ENCODE measurements at places on chromosomes 5 and 9.

- no peak for DNase-seq
Observed at GRCh38 chr9:4549751-4550295, 59.6 kb downstream of the SLC1A1 start.

GRCh38 chr5:149198148-149198547, 56.9 kb downstream of the ABLIM3 start:
- no peak for DNase-seq

DNA sequence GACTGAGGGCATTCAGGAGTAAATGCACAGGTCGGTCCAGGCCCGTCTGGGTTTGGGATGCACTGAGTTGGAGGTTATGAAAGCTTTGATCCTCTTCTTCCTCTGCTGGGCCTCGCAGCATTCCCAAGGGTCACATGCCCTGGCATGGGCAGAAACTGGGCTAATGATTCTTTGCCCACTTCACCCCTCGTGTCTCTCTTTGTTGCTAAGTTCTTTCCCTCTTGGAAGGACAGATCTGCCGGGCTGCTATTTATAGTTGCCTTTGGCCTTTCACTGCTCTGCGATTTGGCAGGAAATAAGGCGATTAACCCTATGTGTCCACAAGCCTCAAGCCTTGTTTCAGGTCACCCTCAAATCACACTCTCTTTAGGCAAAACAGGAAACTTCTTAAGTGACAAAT, 66.9 kb downstream of the ENTREP1 start:
- DNase-seq: peak; percentile 28

- DNase-seq: no peak
Observed at GRCh38 chr9:132637351-132637750, 32.4 kb downstream of the DDX31 start.

DNA sequence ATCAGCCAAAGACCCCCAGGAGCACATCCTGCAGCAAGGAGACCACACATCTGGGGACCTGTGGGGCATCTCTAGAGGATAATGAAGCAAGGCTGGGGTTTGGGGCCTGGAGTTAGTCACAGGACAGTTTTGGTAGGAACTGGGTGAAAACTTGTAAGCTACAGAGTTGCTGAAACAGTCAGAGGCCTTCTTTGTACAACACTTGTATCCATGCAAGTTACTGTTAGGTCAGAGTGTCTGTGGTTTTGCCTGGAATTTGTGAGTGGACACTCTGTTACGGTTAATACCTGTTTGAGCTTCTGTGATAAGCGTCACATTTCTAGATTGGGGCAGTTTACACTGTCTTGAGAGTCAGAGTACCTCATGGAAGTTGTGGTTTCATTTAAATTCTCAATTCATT, 22.6 kb upstream of the ASPN start:
- DNase-seq: no peak

DNA sequence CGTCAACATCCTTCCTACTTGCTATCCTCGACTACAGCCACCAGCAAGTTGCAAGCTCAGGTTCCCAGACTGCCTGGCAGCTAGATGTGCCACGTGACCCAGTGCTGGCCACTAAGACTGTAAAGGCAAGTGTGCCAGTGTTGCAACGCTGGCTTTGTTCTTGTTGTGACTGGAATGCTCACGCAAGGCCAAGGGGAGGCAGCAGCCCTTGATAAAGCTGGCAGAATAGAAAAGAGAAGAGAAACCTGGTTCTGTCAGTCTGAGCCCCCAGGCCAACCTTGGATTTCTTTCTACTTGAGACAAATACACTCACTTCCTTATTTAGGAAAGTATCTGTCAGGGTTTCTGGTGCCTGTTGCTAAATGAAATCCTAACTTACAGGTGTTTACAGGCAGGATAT, 113.0 kb downstream of the KLHL3 start:
- peak; percentile 48 for DNase-seq

- no peak for DNase-seq
Observed at GRCh38 chr5:91841423-91841822, 458.3 kb upstream of the ARRDC3 start.

GRCh38 chr5:74648835-74649293, 8.3 kb upstream of the ENC1 start:
- DNase-seq: peak; percentile 80

- DNase-seq: no peak
Observed at GRCh38 chr9:94472806-94473360, 82.0 kb upstream of the PCAT7 start.

- DNase-seq: no peak
Observed at GRCh38 chr5:62661126-62661525, 82.5 kb downstream of the LRRC70 start.

DNA sequence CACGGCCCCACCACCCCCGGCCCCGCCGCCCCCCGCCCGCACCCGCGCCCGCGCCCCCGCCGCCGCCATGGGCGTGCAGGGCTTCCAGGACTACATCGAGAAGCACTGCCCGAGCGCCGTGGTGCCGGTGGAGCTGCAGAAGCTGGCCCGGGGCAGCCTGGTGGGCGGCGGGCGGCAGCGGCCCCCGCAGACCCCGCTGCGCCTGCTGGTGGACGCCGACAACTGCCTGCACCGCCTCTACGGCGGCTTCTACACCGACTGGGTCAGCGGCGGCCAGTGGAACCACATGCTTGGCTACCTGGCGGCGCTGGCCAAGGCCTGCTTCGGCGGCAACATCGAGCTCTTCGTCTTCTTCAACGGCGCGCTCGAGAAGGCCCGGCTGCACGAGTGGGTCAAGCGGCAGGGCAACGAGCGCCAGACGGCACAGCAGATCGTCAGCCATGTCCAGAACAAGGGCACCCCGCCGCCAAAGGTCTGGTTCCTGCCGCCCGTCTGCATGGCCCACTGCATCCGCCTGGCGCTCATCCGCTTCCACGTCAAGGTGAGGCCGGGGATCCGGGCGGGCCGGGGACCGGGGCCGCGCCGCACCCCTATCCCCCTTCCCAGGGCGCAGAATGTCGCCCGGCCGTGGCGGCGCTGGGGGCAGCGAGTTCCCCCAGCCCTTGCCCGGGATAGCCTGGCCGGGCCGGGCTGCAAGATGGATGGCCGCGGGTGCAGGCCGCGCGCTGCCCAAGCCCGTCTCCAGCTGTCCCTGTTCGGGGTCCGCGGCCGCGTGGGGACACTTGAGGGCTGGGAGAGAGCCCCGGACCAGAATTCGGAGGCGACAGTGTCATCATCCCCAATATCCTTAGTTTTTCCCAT, 594 bp downstream of the FAM120A start:
- no peak for DNase-seq

Measured in cardiac fibroblast (primary cell).